ENCODE measurements at places on chromosomes 3 and 15.

- no peak for DNase-seq
Observed at GRCh38 chr3:161323926-161324621, 47.2 kb downstream of the SPTSSB start.

DNA sequence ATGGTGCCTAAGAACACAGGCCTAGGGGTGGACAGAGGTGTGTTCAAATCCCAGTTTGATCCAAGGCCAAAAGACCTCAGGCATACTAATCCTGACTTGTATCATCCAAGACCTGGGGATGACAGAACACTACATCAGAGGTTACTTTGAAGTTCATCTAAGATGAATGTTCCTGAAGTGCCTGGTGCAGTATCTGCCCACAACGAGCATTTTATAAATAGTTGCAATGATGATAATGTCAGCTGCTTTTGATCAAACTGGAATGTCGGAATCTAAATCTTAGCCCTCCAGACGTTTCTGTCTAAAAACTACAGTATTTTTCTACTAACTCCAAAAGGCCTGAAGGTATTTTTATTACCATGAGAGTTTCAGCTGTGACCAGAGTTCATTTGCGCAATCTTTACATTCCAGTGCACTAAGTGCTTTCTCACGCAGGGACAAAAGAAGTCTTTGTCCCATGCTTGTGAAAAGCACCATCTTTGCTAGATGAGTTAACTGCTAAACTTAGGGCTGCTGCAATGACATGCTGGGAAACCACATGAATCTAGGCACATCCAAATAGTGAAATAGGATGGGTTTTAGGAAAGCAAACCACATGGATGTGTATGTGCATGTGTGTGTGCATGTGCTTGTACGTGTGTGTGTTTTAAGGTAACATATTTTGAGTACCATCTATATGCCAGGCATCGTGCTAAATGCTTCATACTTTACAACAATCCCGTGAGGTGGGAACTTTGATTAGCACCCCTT, 18.1 kb downstream of the ANXA2 start:
- DNase-seq: no peak

- DNase-seq: no peak
Observed at GRCh38 chr15:91970142-91970541, 116.6 kb downstream of the SLCO3A1 start.

DNA sequence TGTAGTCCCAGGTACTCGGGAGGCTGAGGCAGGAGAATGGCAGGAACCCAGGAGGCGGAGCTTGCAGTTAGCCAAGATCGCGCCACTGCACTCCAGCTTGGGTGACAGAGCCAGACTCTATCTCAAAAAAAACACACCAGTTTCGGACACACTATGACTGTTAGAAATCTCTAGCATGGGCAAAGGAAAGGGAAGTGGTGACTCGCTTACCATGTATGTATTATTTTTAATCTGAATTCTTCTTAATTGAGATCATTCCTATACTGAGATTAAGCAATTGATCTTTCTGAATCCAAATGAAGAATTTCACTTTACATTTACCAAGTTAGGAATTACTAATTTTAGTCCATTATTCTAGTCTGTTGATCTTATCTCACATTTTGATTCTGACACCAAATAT, 459.2 kb upstream of the ALCAM start:
- no peak for DNase-seq

GRCh38 chr15:64333986-64334929, 21.7 kb downstream of the CSNK1G1 start:
- no peak for DNase-seq

- no peak for DNase-seq
Observed at GRCh38 chr15:79602731-79603130, 170.6 kb downstream of the MINAR1 start.
